ENCODE measurements at places on chromosomes 13 and 19.

DNA sequence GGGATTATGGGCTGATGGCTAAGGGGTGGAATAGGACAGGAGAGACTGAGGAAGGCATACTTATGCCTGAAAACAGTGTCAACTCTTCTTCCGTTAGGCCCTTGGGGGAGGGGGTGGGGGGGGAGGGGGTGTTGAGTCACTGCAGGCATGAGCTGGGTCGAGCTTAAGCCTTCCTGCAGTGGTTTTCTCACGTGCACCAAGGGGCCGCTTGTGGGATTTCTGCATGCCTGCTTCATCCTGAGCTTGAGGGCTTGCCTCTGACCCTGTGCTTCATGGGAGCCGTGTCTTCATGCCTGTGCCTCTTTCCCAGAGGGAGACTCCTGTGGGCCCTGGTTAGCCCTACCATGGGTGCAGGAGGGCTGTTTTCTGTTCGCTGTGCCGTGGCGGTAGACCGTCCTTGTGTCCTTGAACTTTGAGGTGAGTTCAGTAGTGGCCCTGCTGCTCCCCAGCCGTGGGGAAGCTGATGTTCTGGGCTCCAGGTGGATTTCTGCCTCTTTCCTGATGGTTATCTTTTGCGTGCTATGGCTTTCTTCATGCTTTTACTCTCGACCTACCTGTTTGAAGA lies 186.1 kb downstream of the PCCA start:
- DNase-seq = no peak

DNA sequence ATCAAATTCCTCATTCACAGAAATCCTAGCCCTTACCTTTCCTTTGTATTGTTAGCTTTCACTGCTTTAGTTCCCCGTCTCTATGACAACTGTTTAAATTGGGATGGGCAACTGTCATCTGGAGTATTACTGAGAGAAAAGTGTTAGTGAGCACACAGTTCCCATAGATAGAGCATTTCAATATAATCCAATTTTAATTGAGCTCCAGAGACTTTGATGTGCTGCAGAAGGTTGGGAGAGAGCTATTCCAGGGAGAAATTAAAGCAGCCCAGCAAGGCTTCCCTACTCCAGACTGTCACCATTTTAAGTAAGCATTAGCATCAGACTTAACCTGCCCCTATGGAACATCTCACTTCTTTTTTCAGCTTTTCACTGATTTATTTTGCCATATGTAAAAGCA lies 55.0 kb upstream of the MAB21L1 start:
- DNase-seq = no peak

- DNase-seq = no peak
Observed at GRCh38 chr13:95677564-95678266, 776 bp downstream of the DNAJC3 start.

- no peak for DNase-seq
Observed at GRCh38 chr13:73177916-73178565, 119.2 kb downstream of the KLF5 start.

DNA sequence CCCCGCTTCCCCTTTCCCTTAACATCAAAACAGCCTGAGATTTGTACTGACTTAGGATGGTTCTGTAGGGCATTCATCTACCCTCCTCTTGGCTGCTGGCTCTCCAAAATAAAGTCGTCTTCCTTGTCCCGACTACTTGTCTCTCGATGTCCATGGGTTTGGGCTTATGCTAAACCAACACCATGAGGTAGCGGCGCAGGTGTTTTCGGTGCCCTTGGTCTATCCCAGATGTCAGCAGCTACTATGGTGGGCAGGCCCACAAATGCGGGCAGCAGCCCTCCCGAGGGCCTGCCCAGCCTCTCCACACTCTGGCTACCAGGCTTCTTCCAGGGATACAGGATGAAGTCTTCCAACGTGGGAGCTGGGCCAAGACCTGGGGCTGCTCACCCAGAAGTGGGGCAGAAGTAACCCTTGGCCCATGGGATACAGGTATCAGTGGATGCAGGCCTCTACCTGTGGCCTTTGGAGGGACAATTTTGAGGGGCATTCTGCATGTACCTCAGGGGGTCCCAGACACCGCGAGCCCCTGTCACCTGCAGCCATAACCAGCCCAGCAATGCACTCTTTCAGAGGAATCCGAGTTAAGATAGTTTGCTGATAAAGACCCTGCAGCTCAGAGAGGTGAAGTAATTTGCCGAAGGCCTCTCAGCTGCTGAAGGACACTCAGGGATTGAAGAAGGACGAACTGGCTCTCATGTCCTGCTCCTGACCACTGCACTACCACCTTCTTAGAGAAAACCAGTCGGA lies 47.8 kb upstream of the VSTM2B start:
- DNase-seq = no peak

GRCh38 chr13:29520671-29521070 lies 74.8 kb downstream of the SLC7A1 start:
- no peak for DNase-seq

GRCh38 chr19:38583219-38583984 lies 34.4 kb downstream of the MAP4K1 start:
- no peak for DNase-seq

DNA sequence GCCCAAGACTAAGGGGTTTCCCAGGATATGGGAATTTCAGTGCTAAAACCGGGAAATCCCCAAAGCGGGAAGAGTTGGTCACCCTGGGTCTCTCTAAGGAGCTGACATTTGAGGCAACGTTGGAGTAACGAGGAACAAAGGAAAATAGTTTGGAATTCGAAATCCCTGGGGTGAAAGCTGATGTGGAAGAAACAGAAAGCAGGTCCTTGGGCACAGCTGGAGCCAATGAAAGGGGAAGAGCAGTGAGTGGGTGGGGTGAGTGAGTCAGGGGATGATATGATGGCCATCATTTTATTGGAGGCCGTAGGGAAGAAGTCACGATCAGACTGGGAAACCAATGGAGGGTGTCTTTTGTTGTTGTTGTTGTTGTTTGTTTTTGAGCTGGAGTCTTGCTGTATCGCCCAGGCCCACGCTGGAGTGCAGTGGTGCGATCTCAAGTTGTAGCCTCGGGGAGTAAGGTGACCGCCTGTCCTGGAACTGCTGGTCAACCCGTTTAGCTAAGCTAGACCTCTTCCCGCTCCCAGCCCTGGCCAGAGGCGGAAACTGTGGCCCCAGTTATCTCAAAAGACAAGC lies 3.4 kb upstream of the RFX2 start:
- DNase-seq = no peak
